Glomerular endothelial cell (primary cell): ENCODE measurements at places on chromosomes 4 and X. TPM values are rescaled to one million over a fixed set of nuclear protein-coding genes. Genes with fewer than 3 reads are reported as not detected.
A peak's percentile ranks its signal among the peaks of the same experiment; 100 is the strongest.

- no peak for DNase-seq
These were observed 146.2 kb upstream of the NDST4 start for GRCh38 chr4:115259642-115260041.

DNA sequence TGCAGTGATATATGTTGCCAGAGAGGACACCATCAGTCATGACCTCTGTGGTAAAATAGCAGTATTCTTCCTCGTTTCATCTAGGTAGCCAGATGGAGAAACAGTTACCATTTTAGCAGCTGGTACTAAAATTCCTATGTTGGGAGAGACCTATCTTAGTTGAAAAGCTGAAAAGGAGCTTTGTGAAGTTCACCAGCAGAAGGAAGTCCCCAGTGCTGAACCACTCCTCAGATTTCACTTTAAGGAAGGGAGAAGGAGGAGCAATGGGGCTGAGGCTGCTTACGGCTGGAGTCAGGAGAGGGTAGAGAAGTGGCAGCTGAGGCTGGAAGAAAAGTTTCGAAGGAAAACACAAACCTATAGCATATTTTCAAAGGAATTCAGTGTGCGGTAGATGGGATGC is 103.7 kb downstream of the ATXN3L start:
- no peak for DNase-seq

GRCh38 chr4:43234626-43235415 is 342.3 kb downstream of the GRXCR1 start:
- DNase-seq, result no peak

The AFF2 gene
- 0.06 and 0.24 TPM in 2 replicates for total RNA-seq

DNA sequence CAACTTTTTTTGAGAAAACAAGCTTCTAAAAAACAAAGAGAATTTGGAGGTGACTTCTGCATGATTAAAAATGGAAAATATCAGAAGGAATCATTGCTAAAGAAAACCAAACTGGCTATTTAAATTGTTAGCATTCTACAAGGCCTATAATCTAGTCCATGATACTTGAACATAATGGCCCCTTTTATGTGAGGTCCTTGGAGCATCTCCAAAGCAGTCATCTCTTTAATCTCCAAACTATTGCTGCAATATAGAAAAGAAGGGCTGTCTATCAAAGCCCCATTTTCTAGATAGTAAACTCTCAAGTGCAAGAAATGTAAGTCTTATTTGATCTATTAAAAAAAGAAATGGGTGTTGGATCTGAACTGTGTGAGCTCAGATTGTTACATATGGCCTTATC is 615.1 kb downstream of the CENPC start:
- no peak for DNase-seq

The DNAAF6 gene
- total RNA-seq, result not detected in 2 replicates

GRCh38 chr4:17284323-17285175 is 227.3 kb downstream of the QDPR start:
- DNase-seq, result peak; percentile 18

The MAGEB2 gene
- total RNA-seq, result not detected in 2 replicates

DNA sequence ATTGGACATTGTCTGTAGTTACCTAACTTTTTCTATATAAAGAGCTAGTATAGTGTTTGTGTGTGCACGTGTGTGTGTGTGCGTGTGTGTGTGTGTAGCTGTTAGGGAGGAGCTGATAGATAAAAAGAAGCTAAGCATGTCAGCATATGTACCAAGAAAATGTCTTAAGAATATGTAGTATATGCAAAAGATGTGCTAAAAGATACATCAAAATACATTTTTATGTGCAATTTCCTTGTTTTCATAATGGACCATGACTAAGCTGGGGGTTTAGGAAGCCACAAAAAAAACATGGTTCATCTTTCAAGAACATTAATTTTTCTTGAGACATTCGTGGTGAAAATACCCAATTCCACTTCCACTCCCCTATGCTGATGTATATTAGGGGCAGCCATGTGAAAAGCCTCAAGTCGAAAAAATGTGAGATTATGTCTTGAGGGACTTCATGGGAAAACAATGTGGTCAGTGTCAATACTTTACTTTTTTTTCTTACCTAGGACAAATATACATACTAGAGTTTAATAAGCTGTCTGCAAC is 1599.7 kb downstream of the ARAP2 start:
- DNase-seq, result no peak

GRCh38 chr4:7052923-7053715 is 9.9 kb downstream of the TADA2B start:
- DNase-seq, result no peak

DNA sequence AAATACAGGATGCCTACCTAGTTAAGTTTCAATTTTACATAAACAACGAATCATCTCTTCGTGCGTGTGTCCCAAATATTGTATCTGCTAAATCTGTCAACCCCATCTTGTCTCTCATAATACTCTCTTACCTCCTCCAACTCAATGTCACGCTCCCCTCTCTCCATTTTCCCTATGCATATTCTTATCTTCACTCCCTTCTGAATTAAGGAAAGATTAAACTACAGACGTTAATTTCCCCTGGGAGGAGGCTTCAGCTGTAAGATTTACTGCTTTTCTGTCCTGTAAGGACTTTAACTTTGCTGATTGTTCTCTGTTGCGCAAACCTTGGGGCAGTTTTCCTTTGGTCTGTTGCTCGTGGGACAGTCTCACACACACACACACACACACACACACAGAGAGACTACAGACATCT is 455 bp upstream of the ABCB7 start:
- DNase-seq, result no peak

- DNase-seq, result no peak
These were observed 8.3 kb upstream of the PDE6B start for GRCh38 chr4:616911-617643.

GRCh38 chrX:154990496-154990895 is 32.0 kb downstream of the F8 start:
- no peak for DNase-seq

DNA sequence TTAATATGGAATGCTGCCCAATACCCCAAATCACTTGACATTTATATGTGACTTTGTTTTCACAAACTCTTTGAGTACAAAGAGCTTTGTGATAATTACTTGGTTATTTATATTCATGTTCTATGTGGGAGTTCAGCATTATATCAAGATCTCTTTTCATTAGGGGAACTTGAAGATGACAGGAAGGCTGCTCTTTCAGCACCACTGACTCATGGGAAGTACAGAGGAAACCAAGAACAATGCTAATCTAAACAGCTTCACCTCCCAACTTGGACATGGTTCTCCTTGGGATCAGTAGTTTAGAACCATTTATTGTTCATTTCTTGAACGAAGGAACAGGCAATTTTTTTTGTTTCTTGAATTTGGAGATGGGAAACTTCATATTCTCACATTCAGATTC is 184.0 kb upstream of the AFF2 start:
- DNase-seq, result no peak

DNA sequence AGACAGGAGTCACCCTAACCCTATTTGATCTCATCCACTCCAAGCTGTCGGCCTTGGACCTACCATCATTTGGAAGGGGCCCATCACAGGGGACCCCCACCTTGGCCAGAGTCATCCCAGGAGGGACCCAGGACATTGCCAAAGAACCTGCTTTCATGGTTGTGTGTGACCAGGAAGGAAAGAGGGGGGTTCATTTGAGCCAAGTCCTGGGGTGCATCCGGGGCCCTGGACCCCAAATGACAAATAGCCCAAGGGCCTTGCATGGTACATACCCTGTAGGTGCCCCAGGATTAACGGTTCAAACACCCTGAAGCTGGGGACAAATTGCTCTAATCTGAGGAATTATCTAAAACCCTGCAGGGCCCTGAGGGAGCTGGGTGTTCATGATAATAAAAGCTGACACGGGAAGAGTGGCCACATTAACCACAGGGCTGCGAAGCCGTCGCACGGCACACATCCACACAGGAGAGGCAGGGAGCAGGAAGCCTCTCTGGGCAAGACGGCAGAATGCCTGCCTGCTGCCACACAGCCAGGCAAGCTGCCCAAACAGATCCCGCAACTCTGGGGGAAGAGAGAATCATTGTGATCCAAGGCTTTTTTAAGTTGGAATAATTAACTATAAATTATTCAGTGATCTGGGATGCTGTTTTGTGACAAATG is 28.2 kb upstream of the PPP2R2C start:
- no peak for DNase-seq

- DNase-seq, result no peak
These were observed 38.1 kb upstream of the CD99L2 start for GRCh38 chrX:150936556-150936955.

DNA sequence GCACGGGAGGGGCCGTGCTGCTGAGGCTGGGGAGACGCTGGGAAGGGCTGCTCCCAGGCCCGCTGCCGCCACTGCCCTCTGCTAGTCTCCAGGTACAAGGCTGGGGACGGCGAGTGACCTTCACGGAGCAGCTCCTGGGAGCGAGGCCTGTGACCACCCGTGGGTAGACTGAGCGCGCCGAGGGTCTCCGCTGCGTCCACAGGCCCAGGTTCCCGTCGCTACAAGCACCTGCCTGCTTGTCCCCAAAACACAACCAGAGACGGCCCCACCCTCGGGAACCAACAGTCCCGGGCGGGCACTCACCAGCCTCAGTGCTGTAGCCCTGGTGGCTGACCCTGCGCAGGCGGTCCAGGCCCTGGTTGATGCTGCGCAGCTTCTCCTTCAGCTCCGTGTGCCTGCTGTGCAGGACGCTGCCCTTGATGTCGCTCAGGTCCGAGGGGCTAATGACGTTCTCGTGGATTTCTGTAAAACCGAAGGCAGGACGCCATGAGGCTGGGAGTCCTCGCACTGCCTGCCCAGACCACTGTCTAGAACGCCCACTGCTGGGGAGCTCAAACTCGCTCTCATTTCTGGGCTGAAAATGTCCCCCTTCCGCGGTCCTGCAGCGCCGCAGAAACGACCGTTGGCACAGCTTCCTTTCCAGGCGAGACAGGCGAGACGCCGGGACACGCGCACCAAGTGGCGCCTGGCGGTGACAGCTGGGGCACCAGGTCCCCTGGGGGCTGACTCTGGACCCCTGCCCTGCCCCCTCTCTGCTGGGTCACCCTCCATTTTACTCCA is 14.3 kb downstream of the LRPAP1 start:
- DNase-seq, result no peak

- no peak for DNase-seq
These were observed 2.4 kb upstream of the PCDH10 start for GRCh38 chr4:133146574-133147241.

The CT45A10 gene
- total RNA-seq, result not detected in 2 replicates

The PCYT1B gene
- under 0.01 TPM in 1 of 2 replicates, not detected in the other for total RNA-seq

The PRSS12 gene
- total RNA-seq, result 0.53 and 1.7 TPM in 2 replicates

GRCh38 chr4:26233350-26233749 is 87.5 kb upstream of the RBPJ start:
- DNase-seq, result no peak

DNA sequence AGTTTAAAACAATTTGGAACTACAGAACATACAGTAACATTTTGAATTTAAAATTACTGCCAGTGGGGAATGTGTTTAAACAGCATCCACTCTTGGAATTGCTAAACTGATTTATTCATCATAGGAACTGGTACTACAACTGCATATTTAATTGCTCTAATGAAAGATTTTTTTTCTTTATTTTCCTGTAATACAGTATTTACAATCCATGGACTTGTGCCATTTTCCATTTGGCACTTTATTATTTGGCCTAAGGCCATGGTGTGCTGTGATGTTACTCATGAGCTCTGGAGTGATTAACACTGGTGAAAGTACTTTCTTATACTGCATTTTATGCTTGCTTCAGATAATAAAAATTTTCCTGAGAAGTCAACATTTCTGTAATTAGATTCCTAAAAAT is 69.7 kb upstream of the NUDT6 start:
- DNase-seq, result no peak

DNA sequence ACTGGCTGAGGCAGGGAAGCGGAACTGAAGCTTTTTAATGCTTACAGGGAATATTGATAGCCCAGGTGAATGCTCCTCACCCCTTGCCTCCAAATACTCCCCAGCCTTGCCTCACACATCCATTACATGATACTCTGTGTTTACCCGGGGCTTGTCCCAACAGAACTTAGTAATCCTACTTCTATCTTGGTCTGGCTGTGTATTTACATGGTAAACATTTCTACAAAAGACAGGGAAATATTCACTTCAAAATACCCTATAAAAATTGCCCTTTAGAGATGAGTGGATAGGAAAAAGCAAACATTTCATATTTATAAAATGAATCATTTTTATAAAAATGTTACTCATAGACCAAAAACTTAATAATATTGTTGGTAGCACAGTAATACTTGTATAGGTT is 120.1 kb downstream of the NHS start:
- DNase-seq, result no peak

DNA sequence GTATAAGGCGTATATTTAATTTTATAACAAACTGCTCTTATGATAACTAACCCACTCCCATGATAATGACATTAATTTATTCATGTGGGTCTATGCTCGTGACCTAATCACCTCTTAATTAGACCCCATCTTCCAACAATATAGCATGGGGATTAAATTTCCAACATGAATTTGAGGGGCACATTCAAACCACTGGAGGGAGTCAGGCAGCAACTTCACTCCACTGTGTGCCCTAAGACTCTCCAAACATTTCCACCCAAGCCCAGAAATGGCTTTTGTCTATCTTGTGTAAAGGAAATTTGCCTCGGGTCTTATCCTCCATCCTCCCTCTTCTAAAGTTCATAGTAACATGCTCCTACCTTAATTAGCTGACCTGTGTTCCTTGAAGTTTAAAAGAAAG is 616.1 kb upstream of the CPEB2 start:
- DNase-seq, result no peak

DNA sequence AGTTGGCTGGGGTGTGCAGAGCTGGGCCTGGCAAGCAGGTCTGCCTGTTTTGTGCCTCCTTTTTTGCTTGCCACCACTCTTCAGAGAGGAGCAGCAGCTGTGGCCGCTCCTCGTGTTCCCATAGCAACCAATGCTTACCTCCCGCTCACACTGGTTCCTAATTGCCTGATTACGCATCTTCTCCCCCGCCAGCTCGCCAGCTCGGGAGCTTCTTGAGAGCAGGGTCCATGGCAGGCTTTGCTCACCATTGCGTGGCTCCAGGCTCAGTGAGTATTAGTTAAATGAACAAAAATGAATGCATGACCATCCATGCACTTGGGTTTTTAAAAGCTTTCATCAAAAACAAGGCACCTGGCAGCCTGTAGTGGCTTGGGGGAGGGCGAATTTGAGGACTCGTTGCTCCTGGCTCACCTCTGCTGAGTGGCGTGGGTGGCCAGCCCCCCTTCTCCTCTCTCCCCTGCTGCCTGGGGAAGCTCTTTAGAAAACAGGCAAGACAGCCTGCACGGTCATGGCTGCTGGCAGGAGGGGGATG is 14.2 kb upstream of the PJA1 start:
- no peak for DNase-seq

DNA sequence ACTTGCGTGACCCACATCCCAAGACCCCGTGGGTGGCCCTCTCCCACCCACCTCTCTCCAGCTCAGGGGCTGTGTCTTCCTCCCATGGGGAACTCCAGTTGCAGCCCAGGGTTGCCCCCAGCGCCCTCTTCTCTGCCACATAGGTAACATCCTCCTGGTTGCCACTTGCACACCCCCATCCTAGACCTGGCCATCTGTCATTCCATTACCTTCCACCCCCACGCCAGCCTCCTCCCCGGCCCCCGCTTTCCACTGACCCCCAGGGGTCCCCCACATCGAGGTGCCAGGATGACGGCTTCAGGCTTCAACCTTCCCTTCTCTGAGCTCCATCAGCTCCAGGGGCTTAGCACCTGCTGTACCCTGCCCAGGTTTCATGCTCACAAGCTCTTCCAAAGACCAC is 28.1 kb upstream of the IL3RA start:
- no peak for DNase-seq

The ADAMTS3 gene
- total RNA-seq, result 3.4 and 4.0 TPM in 2 replicates

The CSAG3 gene
- not detected in 2 replicates for total RNA-seq
